ENCODE measurements at places on chromosomes 6 and 20.

DNA sequence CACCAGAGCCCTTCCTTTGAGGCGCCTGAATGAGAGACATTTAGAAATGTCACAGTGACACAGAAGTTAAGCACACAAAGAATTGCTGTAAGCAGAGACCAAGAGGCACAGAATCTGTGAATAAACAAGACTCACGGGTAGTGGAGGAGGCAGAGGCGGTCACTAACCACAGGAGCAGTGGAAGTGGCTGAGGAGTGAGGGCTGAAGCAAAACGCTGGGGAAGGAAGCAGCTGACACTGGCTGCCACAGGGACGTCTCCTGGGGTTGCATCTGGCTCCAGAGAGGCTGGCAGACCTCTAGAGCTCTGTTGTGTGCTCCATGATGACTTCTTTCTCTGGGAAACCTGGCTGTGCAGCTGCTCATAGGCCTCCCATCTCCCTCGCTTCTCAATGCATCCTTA lies 65.0 kb upstream of the SLC2A12 start:
- DNase-seq: no peak

GRCh38 chr20:52684905-52685304 lies 287.3 kb upstream of the TSHZ2 start:
- DNase-seq: no peak

DNA sequence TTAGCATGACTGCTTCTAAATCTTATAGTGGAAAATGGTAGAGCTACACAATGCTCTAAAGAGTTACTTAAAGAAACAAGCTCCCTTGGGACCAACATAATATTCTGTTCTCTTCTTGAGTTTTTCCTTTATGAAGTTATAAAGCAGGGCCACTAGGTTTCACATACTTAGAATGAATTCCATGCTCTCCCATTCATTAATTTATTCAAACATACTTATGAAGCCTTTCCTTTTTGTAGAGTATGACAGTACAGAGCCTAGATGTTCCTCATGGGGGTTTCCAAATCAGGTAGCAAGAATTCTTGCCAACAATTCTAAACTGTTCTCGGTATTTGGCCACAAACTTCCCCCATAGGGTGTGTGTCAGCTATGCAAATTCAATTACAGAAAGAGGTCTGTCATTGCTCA lies 20.6 kb upstream of the FABP7 start:
- no peak for DNase-seq

DNA sequence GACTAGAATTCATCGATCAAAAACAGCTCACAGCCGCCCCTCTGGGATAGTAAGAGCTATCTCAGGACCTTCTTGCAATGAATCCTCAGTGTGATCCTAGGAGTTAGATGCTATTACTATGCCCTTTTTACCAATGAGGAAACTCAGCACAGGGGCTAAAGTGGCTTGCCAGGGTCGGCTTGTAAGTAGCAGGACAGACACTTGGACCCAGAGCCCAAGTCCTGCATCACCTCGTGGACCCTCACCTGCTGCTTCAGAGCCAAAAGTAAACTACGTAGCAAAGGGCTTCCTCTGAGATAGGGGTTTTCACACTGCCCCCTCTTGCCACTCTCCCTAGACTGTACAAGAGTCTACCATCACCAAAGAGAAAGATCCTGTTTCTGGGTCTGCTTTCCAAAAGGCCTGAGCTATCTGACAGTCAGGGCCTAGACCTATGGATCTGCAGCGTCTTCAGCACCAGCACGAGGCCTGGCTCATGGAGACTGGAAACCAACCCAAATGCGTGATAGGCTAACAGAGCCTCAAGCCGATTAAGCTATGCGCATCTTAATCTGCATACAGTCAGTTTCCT lies 172.3 kb downstream of the ANKRD60 start:
- DNase-seq: no peak
